ENCODE measurements at places on chromosomes 6 and 20. TPM values are rescaled to one million over a fixed set of nuclear protein-coding genes. Genes with fewer than 3 reads are reported as not detected.

Gene ULBP3
- total RNA-seq, result 10.7 TPM

Gene BEND3
- total RNA-seq, result 0.71 TPM

Gene BMP6
- total RNA-seq, result 1.1 TPM

Gene RPS18
- 4,999 TPM for total RNA-seq

Gene CYP39A1
- total RNA-seq, result 0.58 TPM

Gene FAM229B
- 12.4 TPM for total RNA-seq

Data from myometrial cell (primary cell).